ENCODE measurements at places on chromosomes 6 and 20.

DNA sequence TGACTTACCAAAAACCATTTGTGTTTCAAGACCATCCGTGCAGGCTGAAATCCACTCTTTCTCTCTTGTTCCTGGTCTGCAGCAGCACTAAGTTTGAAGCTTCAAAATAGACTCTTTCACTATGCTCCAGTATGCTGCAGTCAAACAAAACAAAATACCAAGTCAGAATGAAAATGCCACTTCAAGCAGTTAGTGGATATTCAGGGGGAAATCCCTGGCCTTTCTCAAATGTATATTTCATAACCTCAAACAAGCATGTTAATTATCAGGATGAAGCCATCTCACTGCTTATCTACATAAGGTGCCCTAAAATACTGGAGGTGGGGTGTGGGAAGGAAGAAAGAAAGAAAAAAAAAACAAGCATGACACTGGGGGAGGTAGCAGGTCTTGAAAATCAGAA is 103.5 kb downstream of the ATXN1 start:
- DNase-seq: peak; percentile 25

DNA sequence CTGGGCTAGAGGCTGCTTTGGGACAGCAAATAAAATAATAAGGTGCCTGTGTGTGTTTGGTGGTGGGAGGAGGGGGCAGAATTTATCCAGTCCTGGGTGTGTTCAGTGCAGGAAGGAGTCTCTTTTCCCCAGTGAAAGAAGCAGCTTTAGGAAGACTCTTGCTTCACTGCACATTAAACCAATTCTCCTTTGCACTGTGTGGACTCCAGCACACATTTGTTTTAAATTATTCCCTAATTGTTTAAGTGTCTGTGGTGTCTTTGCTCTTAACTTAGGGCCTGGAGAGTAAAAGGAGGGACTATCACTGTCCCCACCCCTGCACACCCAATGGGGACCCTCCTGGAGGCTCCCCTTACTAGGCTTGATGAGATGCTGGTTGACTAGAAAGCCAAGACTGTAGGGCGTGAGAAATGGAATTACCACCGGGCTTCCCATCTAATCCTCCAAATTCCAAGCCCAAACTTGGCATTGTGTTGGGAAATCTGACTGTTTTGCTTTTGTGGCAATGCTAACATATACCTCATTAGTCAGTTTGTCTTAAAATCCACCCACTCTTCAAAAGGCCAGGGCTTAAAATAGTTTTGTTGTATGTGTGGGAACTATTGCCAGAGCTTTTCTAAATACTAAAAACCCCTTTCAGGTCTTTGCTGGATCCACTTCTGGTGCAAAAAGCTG is 13.5 kb upstream of the DAAM2 start:
- DNase-seq: no peak

DNA sequence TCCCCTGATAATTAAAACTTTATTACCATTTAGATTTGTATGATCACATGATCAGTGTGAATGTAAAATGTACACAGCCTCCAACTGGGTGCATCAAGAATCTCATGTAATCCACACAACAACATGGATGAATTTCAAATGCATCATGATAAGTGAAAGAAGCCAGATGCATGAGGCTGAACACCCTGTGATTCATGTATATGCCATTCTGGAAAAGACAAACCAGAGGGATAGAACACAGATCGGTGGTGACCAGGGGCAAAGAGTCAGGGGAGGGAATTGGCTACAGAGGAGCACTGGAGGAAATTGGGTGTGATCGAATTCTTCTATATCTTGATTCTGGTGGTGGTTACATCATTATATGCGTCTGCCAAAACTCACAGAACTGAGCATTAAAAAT is 170.7 kb upstream of the SLC24A3 start:
- no peak for DNase-seq

DNA sequence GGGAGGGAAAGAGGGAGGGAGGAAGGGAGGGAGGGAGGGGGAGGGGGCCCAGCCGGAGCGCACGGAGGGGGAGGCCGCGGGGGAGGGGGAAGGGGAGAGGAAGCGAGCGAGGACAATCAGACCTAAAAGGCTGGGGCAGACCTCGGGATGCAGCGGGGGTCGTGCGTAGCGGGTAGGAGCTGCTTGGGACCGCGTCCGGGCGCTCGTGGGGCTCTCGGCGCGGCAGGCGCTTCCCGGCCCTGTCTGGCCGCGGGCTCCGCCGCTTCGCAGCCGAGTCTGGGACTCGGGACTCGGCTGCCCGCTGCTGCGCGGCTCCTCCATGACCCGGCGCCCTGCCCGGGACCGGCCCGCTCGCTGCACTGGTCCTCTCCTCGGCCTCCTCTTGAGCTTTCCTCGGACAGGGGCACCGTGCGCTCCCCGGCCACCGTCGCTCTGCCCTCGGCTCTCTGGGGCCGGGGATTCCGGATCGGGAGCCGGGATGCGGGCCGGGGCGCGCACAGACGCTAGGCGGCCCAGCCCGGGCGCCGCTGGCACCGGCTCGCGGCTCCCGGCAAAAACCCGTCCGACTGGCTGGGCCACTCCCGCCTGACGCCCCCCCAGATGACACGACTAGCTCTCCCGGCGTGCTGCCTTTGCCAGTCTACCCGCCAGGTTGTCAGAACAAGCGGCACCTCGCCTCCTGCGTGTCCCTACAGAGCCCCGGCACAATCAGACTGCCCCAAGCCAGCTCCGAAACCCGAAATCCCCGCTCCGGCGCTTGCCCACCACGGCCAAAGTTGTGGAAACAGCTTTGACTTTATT is 2.2 kb downstream of the TFAP2A start:
- peak; percentile 27 for DNase-seq

GRCh38 chr6:113732384-113732966 is 124.7 kb upstream of the MARCKS start:
- DNase-seq: no peak

- DNase-seq: no peak
Measured at GRCh38 chr6:143267760-143268159, 182.7 kb downstream of the ADAT2 start.

DNA sequence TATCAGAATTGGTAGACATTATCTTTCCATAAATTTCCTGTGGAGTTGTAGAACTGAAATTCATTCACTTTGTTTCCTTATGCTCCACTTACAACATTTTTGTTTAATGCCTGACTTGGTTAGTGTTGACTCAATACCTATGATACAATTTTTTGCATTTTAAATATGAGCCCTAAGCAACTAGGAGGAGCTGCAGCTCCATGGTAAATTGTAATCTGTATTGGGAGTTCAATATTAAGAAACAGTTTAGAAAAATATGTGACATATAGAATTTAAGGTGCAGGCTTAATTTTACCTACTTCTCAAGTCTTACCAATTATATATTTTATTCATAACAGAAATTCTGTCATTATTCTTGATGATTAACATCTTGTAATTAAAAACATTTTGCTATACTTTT is 868.3 kb downstream of the EYS start:
- no peak for DNase-seq

- DNase-seq: no peak
Measured at GRCh38 chr6:25454136-25454535, 175.0 kb downstream of the CARMIL1 start.

DNA sequence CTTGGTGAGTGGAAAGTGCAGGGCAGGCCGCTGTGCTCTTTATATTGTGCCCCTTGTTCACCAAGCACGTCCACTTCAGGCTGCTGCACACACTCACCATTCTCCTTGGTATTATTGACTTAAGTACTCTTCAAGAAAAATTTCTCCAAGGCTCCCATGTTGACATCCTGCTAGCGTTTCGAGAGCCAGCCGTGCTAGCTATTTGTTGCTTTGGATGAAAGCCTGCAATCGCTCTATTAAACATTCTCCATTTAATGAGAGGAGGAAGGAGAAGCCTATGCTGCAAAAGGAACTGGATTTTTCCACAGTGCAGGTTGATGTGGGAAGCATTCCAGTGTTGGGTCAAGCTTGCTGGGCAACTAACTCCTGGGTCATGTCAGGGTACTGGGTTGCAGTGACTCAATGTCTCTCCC is 113.5 kb downstream of the CD83 start:
- DNase-seq: no peak

DNA sequence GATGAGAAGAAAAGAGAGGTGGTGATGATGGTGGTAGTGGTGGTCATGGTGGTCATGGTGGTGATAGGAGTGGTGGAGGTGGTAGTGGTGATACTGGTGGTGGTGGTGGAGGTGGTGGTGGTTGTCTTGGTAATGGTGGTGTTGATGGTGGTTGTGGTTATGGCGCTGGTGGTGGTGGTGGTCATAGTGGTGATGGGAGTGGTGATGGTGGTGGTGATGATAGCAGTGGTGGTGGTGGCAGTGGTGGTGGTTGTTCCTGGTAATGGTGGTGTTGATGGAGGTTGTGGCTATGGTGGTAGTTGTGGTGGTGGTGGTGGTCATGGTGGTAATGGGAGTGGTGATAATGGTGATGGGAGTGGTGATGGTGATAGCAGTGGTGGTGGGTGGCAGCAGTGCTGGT is 36.8 kb downstream of the HAO1 start:
- no peak for DNase-seq

- no peak for DNase-seq
Measured at GRCh38 chr6:27406085-27406484, 17.5 kb downstream of the ZNF391 start.

GRCh38 chr20:19718880-19719279 is 39.2 kb upstream of the RIN2 start:
- no peak for DNase-seq

DNA sequence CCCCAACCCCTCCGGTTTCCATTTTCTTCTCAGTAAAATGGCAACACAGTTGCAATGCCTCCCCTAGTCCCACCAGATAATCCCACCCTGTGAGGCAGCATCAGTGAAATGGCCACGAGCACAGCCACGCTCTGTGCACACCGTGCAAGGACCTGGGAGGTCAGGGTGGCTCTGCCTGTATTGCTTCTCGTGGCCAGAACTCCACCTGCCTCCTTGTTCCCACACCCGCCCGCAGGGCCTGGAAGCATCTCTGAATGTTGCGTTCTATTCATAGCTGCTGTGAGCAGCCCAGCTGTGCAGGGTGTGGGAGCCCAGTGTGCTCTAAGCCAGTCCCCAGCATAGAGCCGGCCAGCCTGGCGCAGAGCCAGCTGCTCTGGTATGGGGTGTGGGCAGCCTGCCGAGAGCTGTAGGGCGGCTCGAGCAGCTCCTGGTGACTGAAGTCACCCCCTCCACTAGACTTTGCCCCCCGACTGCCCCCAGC is 161.1 kb downstream of the DLL1 start:
- DNase-seq: no peak

GRCh38 chr6:125262016-125263013 is 39.5 kb downstream of the HDDC2 start:
- no peak for DNase-seq

GRCh38 chr6:89970609-89971337 is 76.5 kb downstream of the GJA10 start:
- no peak for DNase-seq

All from activated T-cell treated with anti-CD3 and anti-CD28 coated beads, Interleukin-2, amount 50 U/mL, for 72 hours (primary cell).